Activated effector memory CD4-positive, alpha-beta T cell treated with Interleukin-2 at 50 U/mL for 16 hours (primary cell): ENCODE measurements at places on chromosomes 2 and 18.

DNA sequence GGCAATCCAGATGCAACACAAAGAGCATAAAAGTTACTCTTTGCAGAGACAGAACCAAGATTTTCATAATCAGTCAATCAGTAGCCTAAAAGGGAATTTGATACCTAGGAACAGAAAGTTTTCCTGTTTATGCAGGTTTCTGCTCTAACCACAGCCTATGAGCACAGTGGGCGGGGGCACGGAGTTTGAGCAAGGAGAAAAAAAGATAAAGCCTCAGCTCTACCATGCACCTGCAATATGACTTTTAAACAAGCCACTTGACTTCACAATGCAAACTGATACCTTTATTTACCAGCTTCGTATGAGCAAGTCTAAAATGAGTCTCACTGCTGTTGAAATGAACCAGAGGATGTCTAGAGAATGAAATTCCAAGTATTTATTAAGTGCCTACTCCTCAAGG lies 5.6 kb upstream of the LRATD1 start:
- no peak for DNase-seq

- no peak for DNase-seq
These were observed 208.4 kb upstream of the SMAD2 start for GRCh38 chr18:48138660-48139430.

- DNase-seq: no peak
These were observed 171.8 kb downstream of the CYRIA start for GRCh38 chr2:16493788-16494187.

DNA sequence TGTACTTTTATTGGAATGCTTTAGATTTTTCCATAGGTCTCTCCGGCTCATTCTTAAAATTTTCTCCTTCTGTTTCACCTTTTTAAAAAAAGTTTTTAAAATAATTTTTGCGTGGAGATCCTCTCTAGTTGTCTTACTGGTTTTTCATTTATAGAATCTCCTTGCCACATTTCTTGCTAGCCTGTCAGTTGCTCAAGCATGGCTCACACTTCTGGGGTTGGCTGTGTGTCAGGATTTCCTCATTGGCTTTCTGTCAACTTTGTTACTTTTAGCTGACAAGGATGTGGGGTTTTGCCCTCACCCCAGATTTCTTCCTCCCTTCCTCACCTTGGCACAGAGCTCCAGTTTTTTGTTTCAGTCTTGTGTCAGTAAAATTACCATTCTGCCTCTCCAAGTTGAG lies 124.6 kb downstream of the ZNF407 start:
- no peak for DNase-seq
